ENCODE measurements at places on chromosomes 7 and 10. TPM values are rescaled to one million over a fixed set of nuclear protein-coding genes. Genes with fewer than 3 reads are reported as not detected.

Gene NACAD
- 0.04 TPM for total RNA-seq

Gene CUEDC2
- 36.6 TPM for total RNA-seq

Gene CDNF
- 1.3 TPM for total RNA-seq

Gene OPALIN
- total RNA-seq = not detected

Gene LDB3
- 0.44 TPM for total RNA-seq

Gene FAM200A
- 4.8 TPM for total RNA-seq

Gene RHOBTB1
- total RNA-seq = 3.4 TPM
